HS-5 (cell line): ENCODE measurements at places on chromosomes 16 and 17.

GRCh38 chr16:10120953-10121352 is 61.3 kb downstream of the GRIN2A start:
- DNase-seq, result no peak

GRCh38 chr17:9072696-9073339 is 51.5 kb downstream of the NTN1 start:
- DNase-seq, result no peak

DNA sequence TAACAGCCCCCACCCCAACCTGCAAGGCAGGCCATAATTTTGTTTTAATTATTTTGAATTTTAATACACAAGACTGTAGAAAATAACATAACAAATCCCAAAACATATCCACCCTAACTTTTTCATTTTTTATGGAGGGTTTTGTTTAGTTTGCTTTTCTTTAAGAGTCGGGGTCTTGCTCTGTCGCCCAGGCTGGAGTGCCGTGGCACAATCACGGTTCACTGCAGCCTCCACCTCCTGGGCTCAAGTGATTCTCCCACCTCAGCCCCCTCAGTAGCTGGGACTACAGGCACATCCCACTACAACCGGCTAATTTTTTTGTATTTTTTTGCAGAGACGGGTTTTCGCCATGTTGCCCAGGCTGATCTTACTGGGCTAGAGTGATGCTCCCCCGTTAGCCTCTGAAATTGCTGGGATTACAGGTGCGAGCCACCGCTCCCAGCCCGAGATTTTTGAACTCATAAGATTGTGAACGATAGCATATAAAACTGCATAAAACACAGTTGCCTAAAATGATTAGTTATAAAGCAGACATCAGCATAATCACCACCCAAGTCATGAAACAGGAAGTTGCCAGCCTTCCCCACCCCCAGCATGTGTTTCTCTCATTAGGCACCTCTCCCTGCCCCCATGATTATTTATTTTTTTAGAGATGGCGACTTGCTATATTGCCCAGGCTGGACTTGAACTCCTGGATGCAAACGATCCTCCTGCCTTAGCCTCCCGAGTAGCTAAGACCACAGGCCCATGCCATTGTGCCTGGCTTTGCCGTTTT is 13.6 kb upstream of the DOC2B start:
- DNase-seq, result no peak

GRCh38 chr17:19410875-19411620 is at the start of gene RNF112:
RNF112 (plus strand) TSS chr17:19411232; CDS start chr17:19411409, 177 bp downstream.
- no peak for DNase-seq

DNA sequence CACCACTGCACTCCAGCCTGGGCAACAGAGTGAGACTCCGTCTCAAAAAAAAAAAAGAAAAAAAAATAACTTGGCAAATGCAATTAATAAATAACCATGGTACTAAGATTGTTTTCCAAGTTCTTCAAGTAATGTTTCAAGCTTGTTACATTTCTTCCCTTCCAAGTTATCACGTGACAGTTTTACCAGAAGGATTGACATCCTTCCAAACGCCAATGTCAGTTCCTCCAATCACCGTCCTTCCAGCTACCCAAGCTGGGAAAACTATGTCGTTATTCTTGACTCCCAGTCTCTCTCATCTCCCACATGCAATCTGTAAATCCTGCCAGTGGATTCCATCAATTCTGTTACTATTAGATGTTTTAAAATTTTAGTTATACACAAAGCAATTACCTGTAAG is 3.9 kb upstream of the PHAF1 start:
- DNase-seq, result no peak
